Transverse colon (tissue), 4 donors: ENCODE measurements at places on chromosomes 16 and 17. TPM values are rescaled to one million over a fixed set of nuclear protein-coding genes. Genes with fewer than 3 reads are reported as not detected.

ATP2A1 gene
- not detected for total RNA-seq

GJD3 gene
- not detected for total RNA-seq

RPL23 gene
- 1,109 TPM for total RNA-seq

- no peak for DNase-seq
These were observed 3.8 kb upstream of the ROGDI start for GRCh38 chr16:4806280-4806679.

GRCh38 chr16:88356124-88356726 lies 26.5 kb upstream of the ZNF469 start:
- no peak for DNase-seq

GRCh38 chr16:86504315-86505184 lies 5.8 kb upstream of the FOXF1 start:
- no peak for DNase-seq

- DNase-seq, result no peak
These were observed 263.0 kb upstream of the CCL2 start for GRCh38 chr17:33992113-33992512.

DNA sequence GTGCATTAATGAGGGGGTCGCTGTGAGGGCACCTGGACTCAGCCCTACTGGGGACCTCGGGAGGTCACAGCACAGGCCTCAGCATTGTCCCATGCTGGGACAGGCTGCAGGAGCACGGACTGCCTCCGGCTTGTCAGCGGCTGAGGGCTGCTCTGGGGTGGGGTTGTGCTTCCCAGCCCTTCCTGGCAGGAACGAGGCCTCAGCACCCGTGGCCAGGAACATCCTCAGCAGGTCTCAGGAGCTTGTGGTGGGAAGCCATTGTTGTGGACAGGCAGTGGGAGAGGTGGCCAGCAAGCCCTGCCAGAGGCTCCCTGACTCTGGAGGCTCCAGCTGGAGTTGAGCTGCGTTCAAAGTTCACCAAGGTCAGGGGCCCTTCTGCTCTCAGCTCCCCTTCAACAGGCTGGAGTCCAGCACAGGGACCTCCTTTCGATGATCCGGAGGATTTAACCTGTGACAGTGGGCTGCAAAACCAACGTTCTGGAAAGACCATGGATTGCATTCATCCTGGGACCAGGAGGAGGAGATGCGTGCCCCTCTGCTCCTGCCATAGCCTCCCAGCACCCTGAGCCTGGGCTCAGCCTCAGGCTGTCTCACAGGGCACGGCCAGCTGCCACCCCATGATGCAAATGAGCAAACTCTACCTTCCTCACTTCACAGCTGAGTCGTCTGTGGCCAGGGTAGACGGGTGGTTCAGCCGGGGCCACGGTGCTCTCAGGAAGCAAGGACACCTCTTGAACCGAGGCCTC lies 32.6 kb downstream of the FOXL1 start:
- no peak for DNase-seq

DNA sequence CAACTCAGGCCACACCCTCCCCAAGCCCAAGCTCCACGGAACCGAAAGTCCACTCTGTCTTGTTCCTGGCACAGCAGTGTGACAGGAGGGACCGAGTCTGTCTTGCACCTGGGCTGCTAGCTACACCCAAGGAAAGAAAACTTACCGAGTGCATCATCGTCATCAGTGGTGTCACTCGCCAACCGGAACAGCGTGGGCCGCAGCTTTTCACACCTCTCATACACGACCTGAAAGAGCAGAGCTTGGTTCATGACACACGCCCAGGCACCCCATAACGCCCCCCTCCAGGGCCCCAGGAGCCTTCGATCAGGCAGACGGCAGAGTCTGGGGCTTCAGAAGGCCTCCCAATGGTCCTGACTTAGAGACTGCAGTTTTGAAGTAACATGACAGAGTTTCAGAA lies 27.5 kb downstream of the GGA2 start:
- DNase-seq, result no peak

DNA sequence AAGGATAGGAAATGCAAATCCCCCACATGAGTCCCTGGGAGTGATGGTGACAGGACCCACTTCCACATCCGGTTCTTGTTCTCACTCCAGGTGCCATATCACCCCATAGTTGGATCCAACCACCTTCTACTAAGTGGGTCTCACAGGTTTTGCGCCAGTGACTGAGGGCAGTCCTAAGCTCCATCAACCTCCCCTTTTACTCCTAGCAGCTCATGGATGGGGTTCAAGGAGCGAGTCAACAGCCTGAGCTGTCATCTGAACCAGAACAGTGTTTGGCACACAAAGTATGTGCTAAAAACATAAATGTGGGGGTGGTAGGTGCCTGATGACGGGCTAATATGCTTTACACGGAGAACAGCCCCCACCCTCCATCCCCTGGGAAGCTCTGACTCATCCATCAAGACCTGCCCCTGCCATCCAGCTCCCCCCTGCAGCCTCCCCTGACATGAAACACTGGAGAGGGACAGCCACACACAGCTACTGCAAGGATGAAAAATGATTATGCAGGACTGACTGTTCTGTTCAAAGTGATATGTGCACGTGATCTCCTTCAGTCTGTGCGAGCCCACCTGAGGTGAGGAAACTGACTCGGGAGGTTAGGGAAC lies 143.2 kb upstream of the CDH5 start:
- DNase-seq, result no peak

GRCh38 chr17:16492613-16493530 lies 879 bp upstream of the LRRC75A start:
- no peak for DNase-seq

DNA sequence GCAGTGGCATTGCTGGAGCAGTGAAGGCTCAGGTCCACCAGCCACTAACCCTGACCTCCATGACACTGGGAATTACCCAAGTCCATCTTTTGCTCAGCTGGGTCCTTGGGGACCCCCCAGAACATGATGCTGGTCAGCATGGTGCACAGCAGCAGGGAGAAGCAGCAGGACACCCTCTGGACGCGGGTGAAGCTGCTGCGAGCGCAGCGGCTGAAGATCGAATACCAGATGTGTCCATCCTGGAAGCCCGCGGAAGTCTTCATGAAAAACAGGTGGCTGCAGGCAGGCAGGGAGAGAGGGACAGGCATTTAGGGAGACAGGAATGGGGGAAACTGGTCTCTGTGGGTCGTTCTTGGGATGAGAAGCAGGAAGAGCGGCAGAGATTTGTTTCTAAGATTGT lies 53.4 kb upstream of the GCSH start:
- no peak for DNase-seq

DNA sequence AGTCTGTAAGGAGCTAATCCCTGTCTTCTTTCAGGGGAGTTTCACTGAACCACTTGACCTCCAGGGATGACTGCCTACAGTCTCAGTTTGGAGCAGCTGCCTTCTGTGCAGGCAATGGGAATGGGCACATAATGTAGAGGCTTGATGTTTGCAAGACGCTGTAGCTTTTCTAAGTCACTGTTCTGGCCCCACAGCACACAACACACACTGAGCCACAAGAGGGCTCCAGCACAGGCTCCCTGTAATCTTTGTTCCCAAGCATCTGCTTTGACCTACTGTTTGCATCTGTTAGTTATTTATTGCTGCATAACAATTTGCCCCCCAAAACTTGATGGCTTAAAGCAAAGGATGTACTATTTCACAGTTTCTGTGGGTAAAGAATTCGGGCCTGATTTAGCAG lies 419.0 kb upstream of the ASIC2 start:
- DNase-seq, result no peak

DNA sequence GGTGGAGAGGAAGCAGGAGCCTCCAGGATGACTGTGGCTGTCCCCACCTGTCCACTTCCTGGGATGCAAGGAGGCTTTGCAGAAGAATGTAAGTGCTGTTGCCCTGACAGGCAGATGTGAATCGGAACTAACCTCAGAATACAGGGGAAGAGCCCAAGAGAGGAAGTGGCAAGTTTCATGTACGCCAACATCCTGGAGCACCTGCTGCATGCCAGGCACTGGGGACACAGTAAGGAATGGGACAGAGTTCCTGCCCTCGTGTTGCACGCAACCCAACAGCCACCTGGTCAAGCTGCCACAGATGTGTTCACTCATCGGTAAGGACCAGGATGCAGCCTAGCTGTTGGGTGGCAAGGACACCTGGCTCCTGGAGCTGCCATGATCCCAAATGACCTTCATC lies 98.6 kb upstream of the RPL38 start:
- no peak for DNase-seq
